ENCODE measurements at places on chromosomes 16 and 17. TPM values are rescaled to one million over a fixed set of nuclear protein-coding genes. Genes with fewer than 3 reads are reported as not detected.
A peak's percentile ranks its signal among the peaks of the same experiment; 100 is the strongest.

GRCh38 chr16:25693631-25694030 lies 1.9 kb downstream of the HS3ST4 start:
- DNase-seq = no peak

DNA sequence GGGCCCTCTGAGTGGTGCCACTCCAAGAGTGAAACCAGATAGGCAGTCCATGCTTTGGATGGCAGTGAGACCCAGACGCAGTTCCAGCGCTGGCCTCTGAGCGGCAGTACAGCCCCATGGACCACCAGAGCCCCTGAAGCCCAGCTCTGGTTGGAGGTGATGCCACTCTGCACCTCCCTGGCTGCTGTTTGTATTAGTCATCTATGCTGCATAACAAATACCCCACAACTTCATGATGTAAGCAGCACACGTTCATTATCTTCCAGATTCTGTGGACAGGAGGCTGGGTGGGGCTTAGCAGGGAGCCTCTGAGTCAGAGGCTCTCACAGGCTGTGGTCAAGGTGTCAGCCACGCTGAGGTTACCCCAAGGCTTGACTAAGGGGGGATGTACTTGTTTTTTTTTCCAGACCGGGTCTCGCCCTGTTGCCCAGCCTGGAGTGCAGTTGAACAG lies 5.1 kb upstream of the NME4 start:
- no peak for DNase-seq

- peak; percentile 76 for DNase-seq
Observed at GRCh38 chr17:45020354-45021138, 30.9 kb downstream of the DCAKD start.

DNA sequence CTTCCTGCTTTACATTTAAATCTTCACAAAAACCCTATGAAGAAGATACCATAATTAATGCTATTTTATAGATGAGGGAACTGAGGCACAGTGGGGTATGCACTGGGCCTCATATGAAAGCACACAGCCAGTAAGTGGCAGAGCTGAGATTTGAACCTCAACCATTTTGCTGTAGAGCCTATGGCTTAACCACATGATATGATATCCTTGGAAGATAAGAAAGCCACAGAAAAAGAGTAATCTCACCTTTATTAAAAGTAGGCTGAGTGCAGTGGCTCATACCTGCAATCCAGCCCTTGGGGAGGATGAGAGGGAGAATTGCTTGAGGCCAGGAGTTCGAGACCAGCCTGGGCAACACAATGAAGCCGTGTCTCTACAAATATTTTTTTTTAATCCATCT lies 15.0 kb upstream of the TOB1 start:
- DNase-seq = no peak

GRCh38 chr17:38605411-38605840 lies 326 bp downstream of the SRCIN1 start:
- DNase-seq = no peak

GRCh38 chr17:27495460-27495859 lies 39.2 kb downstream of the KSR1 start:
- peak; percentile 56 for DNase-seq

GRCh38 chr17:9729735-9730420 lies 61.5 kb downstream of the DHRS7C start:
- DNase-seq = no peak

DNA sequence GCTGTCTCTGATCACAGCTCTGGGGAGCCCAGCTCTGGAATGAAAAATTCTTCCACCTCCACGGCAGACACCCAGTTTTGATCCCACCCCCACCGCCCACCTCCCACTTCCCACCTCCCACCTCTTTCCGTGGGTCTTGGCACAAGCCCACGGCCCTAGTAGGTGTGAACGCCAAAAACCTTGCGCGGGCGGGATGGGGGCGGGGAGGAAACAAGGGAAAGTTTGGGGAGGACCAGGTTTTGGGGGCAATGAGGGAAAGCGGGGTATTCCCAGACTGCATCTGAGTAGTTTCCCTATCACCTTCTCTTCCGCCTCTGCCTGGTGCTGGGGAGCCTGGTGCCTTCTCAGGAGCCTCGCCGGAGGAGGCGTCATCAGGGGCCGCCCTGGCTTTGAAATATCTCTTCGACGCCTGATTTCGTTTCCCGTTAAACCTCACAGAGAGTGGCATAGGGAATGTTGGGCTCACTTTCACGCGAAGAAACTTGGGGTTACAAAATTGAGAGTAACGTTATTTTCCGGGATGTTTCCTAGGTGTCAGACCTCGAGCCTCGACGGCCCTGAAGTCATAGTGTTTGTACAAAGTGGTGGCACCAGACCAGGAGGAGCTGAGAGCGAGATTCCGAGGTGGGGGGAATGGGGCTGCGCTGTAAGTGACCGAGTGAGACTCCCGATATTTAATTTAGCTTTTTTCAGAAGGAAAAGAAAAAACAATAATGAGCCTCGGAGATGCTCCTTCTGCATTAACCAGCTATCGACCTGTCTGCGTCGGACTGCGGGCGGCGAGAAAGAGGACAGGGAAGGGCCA lies 1.6 kb upstream of the IRX3 start:
- no peak for DNase-seq

DNA sequence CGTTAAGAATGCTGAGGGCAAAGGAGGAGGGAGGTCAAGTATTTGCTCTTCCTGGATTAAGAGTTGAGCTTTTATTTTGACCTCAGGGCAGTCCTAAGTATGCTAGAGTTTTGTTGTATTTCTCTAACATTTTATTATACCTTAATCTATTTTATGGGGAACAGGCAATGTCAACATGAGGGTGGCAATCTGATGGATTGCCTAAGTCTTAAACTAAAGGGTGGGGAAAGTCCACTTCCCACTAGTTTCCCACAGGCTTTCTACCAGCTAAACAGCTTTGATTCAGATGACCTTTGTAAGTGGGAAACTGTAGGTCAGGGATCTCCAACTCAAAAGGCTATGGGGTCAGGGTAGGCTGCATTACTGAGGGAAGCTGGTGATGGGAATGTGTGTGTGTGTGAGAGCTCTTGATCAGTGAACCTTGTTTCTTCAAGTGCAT lies 24.9 kb downstream of the HSD17B2 start:
- DNase-seq = no peak

DNA sequence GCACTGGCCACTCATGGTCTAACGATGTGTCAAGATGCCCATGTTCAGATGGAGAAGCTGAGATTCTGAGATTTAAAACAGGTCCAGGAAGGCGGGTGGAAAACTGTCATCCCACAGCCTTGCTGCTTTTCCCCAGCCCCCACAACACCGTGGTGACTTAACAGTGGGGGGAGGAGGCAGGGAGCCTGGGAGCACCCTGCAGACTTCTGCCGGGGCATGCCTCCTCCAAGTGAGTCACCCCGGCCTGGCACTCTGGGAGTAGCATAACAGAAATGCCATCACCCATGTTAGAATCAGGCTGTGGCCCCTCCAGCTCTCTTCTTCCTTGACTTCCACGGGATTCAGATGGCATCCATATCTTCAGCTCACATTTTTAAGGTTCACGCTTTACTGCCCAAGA lies 164.8 kb downstream of the CBLN1 start:
- no peak for DNase-seq

DNA sequence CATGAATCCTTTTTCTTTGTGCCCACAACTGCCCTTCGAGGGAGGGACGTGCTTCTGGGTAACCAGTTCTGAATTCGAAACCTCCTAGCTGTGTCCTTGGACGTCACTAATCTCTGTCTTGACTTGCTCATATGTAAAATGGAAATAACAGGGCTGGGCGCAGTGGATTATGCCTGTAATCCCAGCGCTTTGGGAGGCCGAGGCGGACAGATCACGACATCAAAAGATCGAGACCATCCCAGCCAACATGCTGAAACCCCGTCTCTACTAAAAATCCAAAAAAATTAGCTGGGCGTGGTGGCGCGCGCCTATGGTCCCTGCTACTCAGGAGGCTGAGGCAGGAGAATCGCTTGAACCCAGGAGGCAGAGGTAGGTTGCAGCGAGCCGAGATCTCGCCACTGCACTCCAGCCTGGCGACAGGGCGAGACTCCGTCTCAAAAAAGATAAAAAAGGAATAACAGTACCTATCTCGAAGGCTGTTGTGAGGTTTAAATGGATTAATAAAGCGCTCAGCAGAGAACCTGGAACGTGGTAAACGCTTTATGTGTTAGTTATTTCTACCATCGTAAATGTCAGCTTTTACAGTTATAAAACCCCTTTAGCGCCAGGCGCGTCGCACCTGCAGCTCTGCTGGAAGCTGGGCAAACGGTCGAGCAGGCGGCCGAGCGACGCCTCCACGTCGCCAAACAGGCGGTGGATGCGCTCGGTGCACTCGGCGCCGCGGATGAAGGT lies 641 bp downstream of the COG8 start:
- DNase-seq = no peak

DNA sequence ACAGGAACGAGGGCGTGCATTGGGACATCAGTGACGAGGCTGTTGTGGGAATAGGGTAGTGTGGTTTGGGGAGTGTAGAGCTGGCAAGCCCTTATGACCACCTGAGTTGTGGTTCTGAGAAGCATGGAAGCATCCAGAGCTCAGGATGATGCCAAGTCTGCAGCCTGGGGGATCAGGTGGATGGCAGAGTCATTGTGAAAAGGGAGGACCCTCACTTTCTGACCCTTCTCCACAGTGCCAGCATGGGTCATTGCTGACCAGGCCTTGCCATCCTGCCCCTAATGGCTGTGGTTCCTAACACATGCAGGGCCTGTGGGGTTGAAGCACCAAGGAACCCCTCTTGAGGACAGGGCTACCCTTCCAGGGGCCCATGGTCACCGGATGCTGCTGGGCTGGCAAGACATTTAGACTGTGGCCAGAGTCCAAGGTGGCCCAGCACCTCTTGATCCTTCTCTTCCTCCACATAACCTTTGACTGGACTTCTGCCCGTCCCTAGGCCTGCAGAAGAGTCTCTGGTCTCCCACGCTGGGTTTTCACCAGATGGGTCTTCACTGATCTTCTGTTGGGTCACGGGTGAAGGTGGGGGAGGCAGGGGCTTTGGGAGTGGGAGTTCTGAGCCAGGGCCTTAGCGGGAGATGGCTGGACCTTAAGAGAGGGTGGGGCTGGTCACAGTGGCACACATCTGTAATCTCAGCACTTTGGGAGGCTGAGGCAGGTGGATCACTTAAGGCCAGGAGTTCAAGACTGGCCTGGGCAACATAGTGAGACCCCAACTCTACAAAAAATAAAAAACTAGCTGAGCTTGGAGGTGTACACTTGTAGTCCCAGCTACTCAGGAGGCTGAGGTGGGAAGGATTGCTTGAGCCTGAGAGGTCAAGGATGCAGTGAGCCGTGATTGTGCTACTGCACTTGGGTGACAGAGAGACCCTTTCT lies 2.0 kb upstream of the PLA2G15 start:
- no peak for DNase-seq

DNA sequence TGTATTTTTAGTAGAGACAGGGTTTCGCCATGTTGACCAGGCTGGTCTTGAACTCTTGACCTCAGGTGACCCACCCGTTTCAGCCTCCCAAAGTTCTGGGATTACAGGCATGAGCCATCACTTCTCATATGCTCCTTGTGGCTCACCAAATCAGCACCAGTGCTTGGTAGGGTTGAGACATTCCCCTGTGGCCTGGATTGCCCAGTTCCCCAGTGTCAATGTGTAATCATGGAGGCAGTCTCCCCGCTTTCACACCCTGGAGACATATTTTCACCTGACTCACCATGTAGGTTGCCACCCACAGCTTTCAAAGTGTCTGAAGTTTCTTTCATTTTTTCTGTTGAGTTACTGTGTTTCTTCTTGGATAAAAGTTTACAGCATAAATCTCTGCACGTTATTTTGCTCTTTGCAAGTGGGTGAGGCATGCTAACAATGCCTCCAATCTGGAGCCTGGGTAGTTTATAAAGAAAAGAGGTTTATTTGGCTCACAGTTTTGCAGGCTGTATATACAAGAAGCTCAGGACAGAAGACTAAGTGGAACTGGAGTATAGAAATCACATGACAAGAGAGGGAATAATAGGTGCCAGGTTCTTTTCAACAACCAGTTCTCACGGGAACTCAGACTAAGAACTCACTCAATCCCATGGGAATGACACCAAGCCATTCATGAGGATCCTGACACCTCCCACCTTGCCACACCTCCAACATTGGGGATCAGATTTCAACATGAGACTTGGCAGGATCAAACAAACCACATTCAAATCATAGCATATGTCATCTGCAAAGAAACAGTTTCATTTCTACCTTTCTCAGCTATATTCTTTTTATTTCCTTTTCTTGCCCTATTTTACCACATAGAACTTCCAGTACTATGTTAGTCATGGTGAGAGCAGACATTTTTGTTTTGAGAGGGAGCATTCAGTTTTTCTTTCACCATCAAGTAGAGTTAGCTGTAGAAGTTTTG lies 113.2 kb downstream of the PHKB start:
- no peak for DNase-seq

- DNase-seq = no peak
Observed at GRCh38 chr17:17264430-17264829, 16.6 kb downstream of the COPS3 start.

GRCh38 chr17:57422574-57423164 lies 166.3 kb downstream of the MSI2 start:
- DNase-seq = no peak

DNA sequence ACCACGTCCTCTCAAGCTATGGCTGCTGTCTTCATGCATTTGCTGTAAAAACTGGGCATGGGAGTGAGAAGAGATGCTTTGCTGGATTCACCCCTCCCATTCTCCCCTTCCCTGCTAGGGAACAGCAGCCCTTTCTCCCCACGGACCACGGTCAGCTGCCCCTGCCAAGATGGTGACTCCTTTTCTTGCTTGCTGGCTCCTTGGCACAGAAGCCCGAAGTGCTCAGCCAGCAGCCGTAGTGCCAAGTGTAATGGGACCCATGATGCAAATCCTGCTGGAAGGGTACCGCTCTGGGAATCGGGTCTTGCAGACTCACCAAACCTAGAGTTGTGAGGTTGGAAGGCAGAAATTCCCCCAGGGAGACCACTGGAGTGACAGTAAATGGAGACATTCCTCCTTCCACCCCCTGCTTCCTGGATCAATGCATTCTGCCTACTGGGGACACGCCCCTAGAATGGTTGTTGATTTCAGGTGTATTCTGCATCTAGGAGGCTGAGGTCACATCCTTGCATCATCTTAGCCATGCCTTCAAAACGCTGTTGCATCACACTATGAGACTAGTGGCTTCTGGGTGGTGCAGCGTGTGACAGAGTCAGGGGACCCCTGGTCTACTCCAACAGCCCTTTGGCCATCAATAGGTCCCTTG lies 63.0 kb upstream of the CBX4 start:
- no peak for DNase-seq

- no peak for DNase-seq
Observed at GRCh38 chr17:12719948-12720347, 54.3 kb downstream of the MYOCD start.

CBX2 gene
- polyA plus RNA-seq = 37.7 TPM

CTF1 gene
- polyA plus RNA-seq = 7.7 TPM

CNTNAP4 gene
- 0.09 TPM for polyA plus RNA-seq

PRAC1 gene
- not detected for polyA plus RNA-seq

ACOX1 gene
- 42.2 TPM for polyA plus RNA-seq

All from renal pelvis (tissue), 12 donors.